ENCODE measurements at places on chromosomes 4 and X.

- no peak for DNase-seq
Observed at GRCh38 chr4:127410644-127411043, 222.1 kb upstream of the INTU start.

DNA sequence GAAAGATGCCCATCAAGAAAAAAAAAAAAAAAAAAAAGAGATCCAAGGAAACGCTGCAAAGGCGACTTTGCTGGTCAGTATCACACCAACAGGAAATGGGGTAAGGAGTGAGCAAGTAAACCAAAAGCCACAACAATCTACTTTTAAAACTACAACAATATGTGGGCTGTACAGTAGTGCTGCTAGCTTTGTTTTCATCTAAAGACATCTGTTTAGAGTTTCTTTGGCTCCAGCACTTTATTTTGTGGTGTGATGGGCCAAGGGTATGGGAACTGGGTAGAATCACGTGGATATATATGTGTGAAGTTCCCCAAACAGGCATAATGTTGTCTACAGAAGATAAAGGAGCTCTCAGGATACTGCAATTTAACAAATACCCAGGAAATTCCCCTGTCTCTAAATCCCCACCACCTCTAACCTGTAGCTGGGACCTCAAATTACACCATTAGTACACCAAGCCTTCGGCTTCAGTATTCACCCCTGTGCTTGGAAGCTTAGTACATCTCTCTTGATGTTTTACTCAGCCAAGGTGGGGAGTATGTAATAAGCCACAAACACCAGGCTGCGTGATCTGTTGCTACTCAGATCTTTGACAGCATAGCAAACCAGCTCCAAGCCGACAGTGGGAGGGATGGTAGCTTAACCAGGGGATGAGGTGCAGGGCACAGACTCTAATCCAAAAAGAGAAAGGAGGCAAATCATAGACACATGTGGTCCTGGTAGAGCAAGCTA, 207.9 kb downstream of the HS6ST2 start:
- DNase-seq: no peak

- peak; percentile 89 for DNase-seq
Observed at GRCh38 chr4:169810325-169811323, 52.9 kb upstream of the HPF1 start.

- DNase-seq: no peak
Observed at GRCh38 chr4:33187035-33187434, 2466.9 kb downstream of the PCDH7 start.

DNA sequence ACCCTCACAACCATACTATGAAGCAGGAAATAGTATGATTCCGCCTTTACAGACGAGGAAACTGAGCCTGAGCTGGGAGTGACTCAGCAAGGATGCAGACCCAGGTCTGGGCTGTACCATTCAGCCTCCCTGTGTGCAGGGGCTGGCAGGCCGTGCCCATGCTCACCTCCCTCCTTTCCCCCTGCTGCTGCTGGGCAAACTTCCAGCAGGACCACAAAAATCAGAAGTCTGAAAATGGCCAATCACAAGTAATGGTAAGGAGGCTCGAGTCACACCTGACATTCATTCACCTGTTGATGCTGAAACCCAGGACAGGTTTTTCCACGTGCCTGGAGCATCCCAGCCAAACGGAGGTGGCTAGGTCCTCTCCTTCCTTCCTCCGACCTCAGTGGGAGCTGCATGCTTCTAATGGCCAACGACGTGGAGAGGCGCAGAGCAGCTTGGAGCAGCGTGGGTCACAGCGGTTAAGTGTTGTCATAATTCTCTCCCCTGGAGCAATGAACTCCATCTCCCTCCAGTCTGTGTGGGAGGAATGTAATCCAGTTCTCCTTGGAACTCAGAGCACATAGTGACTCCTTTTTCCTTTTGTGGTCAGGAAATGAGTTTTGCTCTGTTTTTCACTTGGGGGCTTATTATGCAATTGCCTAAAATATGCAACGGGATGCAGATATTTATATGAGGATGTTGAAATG, 371.7 kb downstream of the BCOR start:
- DNase-seq: peak; percentile 36

- DNase-seq: no peak
Observed at GRCh38 chrX:25726539-25726938, 411.6 kb upstream of the MAGEB18 start.

DNA sequence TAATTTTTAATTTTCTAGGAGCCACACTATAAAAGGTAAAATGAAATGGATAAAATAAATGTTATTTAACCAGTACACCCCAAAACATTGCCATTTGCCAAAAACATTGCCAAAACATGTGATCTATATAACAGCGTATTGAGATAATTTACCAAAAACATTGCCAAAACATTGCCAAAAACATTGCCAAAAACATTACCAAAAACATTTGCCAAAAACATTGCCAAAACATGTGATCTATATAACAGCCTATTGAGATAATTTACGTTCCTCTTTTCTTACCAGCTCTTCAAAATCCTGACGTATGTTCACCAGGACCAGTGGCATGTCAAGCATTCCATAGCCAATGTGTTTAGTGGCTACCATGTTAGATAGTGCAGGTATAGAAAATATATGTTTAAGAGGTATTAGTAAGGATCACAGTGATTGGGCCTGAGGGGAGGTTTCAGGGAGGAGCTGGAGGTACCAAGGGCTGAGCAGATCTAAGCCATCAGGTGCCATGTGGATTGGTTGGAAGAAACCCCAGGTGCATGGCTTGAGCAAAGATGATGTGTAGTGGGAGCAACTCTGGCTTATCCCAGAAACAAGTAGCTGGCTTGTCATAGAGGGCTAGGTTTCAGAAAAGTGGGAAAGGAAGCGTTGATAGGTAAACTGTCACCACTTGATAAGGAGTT, 42.6 kb downstream of the RAPGEF2 start:
- no peak for DNase-seq

DNA sequence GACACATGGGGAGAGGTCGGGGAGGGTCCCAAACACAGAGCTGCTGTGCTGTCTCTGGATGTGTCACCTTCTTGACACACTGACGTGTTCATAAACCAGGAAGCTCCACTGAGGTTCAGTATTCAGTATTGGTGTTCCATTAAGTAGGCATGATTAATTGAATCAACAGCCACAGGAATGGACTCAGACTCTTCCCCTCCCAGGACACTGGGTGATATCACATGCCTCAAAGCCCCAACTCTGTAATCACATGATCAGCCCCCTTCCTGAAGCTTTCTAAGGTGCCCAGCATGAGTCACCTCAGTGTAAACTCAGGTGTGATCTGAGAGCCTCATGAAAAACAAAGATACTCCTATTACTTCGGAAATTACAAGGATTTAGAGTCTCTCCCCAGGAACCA, 21.1 kb upstream of the HNRNPD start:
- DNase-seq: no peak

DNA sequence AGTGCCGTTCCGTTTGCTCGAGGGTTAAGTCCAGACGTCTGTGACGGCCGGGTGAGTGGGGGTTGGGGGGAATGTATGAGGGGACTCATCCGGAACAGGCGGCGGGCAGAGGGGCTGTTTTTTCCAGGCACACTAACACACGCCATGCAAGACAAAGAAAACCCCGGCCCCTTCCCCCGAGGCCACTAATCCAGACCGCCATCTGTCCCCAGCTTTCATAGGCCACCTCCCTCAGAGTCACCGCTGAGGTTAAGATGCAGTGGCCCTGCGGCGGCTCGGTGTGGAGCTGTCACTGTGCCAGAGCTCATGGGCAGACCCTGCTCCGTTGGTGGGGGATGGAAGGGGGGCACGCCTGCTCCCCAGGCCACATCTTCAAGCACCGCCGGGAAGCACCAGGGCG, 34.1 kb downstream of the SORCS2 start:
- no peak for DNase-seq

GRCh38 chr4:1792832-1793495, at the start of gene FGFR3:
FGFR3 (plus strand) TSS chr4:1793293; CDS start chr4:1793935, 642 bp downstream.
- DNase-seq: peak; percentile 59

- no peak for DNase-seq
Observed at GRCh38 chr4:149136951-149137620, 678.6 kb downstream of the IQCM start.

DNA sequence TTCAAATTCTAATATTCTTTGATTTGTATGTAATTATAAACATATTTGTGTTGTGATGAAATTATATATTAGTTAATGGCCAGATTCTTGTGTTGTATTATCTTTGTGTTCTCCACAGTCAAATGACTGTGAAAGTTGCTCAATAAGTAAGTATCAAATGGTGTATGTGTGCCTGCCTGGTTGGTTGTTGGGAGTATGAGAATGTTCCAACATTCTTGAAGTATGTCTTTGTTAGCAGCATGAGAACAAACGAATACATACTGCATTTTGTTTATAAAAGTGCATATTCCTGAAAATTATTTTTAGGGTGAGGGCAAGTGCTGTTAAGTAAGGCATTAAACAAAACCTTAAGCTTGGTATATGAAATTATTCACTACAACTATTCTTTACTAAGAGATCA, 16.2 kb downstream of the ARHGEF38 start:
- no peak for DNase-seq

GRCh38 chr4:110480031-110480549, 4.1 kb downstream of the ENPEP start:
- DNase-seq: no peak

GRCh38 chr4:82431831-82432230, 1.4 kb downstream of the ENOPH1 start:
- DNase-seq: no peak

DNA sequence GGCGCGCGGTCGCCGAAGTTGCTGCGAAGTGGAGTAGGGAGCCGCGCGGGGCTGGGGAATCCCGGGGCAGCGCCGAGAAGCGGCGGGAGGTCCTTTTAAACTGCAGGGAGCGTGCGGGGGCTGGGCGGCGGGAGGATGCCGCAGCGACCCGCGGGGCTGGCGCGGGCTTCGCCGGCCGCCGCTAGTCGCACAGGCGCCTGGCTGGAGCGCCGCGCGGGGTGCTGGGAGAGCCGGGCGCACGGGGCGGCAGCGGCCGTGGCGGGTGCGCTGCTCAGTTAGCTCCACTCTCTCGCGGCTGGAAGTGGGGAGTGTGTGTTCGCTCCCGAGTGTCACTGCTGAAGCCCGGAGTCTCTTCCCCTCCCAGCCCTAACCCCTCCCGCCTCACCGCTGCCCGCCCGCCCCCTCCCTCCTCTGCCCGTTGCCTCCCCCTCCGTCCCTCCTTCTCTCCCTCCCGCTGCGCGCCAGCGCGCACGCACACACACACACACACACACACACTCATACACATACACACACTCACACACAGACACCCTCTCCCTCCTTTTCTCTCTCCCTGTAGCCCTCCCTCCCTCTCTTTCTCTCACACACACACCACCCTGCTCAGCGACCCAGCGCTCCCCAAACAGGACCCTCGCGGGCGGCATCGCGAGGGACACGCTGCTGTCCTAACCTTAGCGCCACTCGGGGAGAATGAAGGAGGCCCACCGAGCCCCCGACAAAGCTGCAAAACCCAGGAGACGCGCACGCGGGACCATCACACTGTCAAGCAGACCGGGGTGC, at the start of gene NDNF:
TSS of gene NDNF (minus strand) at position 312 of the 780 bp plus-strand sequence. CDS start 26,698 bp downstream, outside the sequence.
- peak; percentile 67 for DNase-seq

GRCh38 chrX:110992611-110993010, 103.4 kb upstream of the PAK3 start:
- DNase-seq: peak; percentile 21
